ENCODE measurements at places on chromosomes 5 and 9.

GRCh38 chr5:178644826-178645545 lies 18.1 kb upstream of the CLK4 start:
- peak; percentile 74 for DNase-seq

DNA sequence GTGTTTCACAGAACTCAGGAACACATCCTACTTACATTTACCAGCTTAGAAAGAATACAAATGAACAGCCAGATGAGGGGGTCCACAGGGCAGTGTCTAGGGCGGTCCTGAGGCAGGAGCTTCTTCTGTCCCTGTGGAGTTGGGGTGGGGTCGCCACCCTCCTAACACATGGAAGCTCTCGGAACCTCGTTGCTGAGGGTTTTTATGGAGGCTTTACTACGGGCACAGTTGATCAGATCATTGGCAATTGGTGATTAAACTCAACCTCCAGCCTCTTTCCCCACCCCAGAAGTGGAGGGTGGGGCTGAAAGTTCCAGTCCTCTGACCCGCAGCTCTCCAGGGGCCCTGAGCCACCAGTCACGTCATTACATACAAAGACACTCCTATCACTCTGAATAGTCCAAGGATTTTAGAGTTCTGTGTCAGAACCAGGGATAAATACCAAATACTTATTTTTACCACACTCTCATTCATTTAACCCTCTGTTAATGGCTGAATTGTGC lies 156.9 kb downstream of the COL23A1 start:
- no peak for DNase-seq

- peak; percentile 95 for DNase-seq
Measured at GRCh38 chr5:150140830-150141229, 14.8 kb downstream of the PDGFRB start.

- no peak for DNase-seq
Measured at GRCh38 chr9:468766-469426, 254.2 kb downstream of the DOCK8 start.

DNA sequence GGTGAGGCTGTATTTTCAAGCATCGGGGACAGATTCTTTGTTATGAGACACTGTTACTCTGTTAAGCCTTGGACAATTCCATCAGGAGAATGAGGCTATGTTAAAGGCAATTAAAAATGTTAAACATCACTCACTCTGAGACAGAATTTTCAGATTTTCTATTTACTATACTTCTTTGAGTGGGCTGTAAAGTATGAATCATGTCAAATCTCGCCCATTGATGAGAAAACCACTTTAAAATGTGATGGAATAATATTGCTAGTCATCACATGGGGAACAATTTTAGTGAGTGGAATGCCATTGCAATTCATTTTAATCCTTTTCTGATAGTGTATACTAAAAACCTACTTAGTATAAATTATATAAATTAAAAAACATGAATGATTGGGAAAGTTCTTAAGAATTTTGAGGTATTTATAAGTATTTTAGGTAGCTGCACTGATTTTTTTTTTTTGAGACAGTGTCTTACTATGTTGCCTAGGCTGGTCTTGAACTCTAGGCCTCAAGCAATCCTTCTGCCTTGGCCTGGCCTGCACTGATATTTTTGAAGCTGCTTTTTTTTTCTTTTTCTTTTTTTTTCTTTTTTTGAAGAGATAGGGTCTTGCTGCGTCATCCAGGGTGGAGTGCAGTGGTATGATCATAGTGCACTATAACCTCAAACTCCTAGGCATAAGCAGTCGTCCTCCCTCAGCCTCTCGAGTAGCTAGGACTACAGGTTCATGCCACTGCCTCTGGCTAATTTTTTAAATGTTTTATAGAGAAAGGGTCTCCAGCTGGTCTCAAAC lies 73.2 kb downstream of the KIAA1958 start:
- no peak for DNase-seq
